Inflammatory macrophage treated with lipopolysaccharide for 1 hour (primary cell): ENCODE measurements at places on chromosomes 4 and X.

GRCh38 chr4:42416017-42416416, 18.7 kb downstream of the SHISA3 start:
- no peak for DNase-seq

GRCh38 chr4:53453385-53453784, 75.9 kb downstream of the FIP1L1 start:
- no peak for DNase-seq

DNA sequence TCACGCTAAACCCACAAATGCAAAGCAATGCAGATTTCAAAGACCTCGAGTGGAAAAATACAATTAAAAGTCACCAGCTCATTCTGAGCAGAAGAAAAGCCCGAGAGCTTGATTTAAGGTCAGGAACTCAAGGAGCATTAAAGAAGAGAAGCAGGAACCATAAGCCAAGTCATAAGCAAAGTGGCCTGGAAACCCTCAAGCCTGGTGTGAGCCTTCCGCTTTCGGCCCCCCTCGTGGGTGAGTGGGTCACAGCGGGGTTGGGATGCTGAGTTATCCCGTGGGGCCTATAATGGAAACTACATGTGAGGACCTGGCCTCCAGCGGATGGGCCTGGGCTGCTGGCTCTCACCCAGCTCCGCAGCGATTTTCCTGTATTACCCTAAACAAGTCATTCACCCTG, 504.3 kb downstream of the RAB28 start:
- no peak for DNase-seq

DNA sequence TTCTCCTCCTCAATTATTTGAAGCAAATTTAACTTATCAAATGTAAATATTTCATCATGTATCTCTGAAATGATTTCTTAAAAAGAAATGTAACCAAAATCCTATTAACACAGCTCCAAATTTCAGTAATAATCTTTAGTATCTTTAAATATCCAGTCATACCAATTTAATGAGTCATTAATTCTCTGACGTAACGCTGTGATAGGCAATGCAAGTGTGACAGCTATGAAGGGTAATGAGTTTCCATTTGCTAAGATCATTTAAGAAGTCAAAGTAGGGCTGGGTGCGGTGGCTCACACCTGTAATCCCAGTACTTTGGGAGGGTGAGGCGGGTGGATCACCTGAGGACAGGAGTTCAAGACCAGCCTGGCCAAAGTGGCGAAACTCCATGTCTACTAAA, 15.6 kb downstream of the RPS3A start:
- no peak for DNase-seq

- DNase-seq, result peak; percentile 34
Observed at GRCh38 chrX:151359931-151360871, 36.8 kb upstream of the VMA21 start.

DNA sequence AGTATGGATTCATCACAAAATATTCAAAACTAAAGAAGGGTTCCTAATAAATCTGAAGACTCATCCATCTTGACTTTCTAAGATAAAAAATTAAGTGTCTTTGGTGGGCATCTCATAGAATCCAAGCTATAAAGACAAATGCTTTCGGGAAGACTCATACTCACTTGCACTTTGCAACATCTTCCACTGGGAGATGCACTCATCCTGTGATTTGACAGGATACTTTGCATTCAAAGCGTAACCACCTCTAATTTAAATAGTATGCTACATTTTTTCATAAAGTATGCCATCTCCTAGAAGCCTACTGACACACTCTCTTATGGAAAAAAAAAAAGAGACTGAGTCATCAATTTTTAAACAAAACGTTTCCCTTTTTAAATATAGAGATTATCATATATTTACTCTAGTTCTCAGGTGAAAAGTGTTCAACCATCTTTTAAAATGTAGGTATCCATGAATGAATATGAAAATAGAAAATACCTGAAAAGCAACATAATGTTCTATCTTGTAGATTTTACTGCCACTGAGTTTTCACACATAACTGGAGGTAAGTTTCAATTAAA, 119.6 kb downstream of the KLHL13 start:
- DNase-seq, result no peak
